Nucleus accumbens (tissue), 56 donors: ENCODE measurements at places on chromosomes 4 and X.

DNA sequence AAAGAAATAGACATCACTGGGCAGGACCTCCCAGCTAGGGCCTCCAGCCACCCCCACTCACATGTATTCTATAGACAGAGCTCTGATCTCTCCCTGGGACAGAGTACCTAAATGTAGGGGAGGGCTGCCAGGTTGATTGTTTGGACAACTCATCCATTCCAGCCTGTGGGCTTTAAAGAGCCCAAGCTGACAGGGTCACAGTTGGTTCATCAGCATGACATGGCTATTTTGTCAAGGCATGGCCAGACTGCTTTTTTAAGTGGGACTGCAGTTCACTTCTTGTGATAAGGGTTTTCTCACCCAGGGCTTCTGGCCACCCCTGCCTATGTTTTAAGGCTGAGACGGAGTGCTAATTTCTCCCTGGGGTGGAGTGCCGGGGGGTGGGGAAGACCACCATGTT, 63.3 kb downstream of the KLHL4 start:
- DNase-seq, result no peak

DNA sequence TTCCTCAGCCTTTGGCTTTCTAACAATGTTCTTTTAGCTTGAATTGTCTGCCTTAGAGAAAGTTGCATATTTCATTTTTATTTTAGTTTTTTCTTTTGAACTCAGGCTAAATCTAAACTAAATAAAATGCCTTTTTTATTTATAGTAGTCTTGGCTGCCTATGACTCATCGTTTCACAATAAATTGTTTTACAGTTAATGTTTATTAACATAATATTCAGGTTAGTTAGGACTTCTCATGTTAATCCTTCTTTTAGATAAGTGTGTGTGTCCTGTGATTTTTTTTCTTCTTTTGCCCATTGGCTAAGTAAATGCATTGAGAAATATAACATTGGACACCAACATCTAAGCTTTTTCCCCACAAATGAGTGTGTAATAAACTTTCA, 1.6 kb downstream of the RP2 start:
- DNase-seq, result no peak

DNA sequence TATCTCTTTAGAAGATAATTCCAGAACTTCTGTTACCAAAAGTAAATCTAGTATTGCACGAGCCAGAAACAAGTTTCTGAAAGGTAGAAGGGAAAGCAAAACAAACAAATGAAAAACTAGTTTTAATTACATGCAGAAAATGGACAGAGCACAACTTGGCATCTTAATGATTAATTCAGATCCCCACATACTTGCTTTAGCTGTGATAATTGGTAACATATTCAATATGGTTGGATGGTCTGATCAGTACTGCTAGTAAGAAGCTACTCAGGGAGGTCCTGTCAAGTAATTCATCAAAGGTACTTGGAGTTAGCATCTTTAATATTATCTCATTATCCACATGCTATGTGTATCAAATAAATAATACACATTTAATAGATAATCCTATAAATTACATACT, 204.3 kb downstream of the TRAM1L1 start:
- no peak for DNase-seq

- no peak for DNase-seq
These were observed 22.4 kb downstream of the ANK2 start for GRCh38 chr4:113071805-113072204.

DNA sequence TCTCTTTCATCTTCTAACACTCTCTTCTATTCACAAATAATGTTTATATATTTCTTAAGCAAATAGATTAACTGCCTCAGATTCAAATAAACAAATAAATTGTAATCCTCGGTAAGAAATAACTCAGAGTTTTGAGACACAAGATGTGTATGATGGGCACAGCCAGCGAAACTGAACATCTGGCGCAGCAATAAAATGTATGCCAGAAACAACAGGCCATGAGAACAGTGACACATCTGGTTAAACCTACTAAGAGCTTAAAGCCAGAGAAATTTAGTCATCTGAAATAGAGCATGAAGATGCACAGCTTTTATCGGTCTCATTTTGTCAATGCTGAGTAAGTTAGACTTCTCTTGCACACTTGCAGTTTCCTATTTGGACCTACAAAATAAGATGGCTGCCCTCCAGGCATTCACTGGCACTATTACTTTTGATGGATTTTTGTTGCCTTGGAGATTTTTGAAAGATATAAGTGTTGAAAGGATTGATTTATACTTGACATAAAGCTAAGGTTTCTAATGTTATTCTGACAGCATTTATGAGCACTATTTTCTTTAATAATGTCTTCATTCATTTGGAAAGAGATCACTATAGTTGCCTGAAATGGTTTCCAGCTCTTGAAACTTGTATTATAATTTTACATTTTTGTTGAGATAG, 1444.0 kb downstream of the PCDH18 start:
- DNase-seq, result no peak

GRCh38 chrX:36534900-36535299, 473.3 kb upstream of the FAM47C start:
- no peak for DNase-seq

GRCh38 chrX:115499112-115499805, 61.7 kb upstream of the PLS3 start:
- DNase-seq, result no peak

DNA sequence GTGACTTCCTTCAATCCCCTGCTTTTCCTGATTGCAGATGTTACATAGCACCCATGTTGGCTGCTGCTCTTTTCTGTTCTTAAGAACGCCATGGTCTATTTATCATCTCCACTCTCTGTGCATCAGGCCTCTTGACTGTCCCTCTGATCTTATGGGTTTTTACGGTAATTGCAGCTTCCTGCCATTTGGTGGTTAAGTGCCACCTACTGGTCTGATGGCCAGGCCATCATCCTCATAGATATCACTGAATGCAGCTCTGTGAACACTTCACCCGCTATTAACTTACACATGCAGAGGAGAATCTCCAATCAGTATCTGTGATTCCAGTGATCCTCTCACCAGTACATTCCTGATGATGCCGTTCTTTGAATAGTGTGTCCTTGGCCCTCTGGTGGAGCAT, 382.4 kb downstream of the TRAM1L1 start:
- DNase-seq, result no peak

DNA sequence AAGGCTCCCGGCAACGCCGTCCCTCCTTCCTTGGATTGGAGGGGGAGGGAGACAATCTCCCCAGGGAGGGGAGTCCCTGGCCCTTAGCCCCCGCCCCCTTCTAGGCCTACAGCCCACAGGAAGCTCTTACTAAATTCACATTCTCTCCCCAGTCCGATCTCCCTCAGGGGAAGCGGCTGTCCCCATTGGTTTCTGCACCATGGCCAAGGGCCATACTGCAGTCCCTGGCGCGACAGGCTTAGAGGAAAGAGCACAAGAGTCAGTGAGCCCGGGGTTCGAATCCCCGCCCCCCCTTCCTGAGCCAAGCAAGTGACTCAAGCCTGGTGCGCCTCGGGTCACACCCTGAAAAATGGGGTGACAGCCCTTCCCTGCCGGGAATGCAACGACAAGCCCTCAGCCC, 1.1 kb downstream of the ABLIM2 start:
- DNase-seq, result no peak

GRCh38 chr4:121220698-121221097, 56.6 kb upstream of the TNIP3 start:
- no peak for DNase-seq

- DNase-seq, result no peak
These were observed 1085.6 kb upstream of the TENM3 start for GRCh38 chr4:181157647-181158046.
